Activated CD4-positive, CD25-positive, alpha-beta regulatory T cell treated with anti-CD3 and anti-CD28 coated beads, Interleukin-2, amount 50 U/mL, for 72 hours (primary cell): ENCODE measurements at places on chromosomes 16 and 17.

GRCh38 chr17:36931697-36932382 is 5.4 kb upstream of the LHX1 start:
- no peak for DNase-seq

DNA sequence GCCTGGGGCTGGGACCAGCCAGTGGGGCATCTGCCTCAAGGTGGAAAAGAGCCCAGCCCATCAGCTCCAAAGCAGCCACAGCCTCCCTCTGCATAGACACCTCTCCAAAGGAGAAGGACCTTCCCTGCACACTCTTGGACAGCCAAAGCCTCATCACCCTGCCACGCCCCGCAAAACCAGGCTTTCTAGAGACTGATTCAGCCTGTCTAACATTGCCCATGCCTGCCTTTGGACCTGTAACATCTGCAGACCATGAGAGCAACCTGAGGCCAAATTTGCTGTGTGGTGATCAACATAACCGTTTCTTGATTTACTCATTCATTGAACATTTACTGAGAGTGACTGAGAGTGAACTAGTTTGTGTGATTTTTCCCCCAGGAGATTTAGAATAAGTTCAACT is 219.7 kb upstream of the HSBP1 start:
- no peak for DNase-seq

DNA sequence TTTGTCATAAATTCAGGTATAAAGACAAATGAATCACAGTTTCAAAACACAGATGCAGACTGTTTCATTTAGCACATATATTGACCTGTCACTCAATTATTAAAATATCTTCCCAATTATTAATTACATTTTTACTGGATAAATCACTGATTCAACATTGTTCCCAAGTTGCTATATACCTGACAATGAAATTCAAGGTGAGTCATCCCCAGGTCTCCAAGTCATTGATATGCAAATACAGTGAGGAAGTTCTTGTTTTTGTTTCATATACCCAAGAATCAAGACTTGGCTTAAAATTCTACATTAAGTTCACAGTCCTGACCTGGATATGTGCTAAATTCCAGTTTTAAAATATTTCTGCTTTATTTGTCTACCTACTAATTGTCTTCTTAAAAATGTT is 599.3 kb upstream of the PSMD7 start:
- no peak for DNase-seq

DNA sequence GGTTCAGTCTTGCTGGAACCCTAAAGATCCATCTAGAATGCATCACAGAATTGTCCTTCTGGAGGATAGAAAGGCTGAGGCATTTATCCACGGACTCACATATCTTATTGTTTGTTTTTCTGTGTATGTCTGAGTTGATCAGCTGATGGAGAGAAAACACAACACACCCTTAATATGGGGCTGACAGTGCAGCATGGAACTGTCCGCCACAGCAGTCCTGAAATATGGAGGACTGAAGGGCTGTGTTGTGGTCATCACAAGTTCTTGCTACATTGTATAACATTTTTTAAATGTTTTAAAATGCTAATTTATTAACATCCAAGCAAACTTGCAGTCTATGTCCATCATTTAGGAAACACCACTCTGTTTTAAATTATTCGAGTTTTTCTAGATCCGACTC is 448.9 kb upstream of the ERCC4 start:
- DNase-seq = no peak

DNA sequence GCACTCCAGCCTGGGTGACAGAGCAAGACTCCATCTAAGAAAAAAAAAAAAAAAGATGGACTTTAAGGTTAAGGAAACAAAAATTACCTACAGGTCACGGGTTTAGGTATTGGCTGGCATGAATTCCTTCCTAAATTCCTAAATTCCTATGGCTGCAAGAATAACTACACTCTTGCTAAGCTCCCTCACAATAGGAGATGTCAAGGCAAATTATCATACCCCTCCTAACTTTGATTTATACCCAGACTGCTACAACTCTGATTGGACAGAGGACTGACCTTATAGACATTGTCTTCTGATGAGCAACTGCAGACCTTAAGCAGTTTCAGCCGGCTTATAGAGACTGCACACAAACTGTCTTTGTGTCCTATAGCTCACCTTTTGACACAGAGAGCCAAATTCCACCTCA is 25.1 kb upstream of the TMC7 start:
- no peak for DNase-seq

- no peak for DNase-seq
These were observed 854.1 kb downstream of the KCNJ2 start for GRCh38 chr17:71023249-71024030.

DNA sequence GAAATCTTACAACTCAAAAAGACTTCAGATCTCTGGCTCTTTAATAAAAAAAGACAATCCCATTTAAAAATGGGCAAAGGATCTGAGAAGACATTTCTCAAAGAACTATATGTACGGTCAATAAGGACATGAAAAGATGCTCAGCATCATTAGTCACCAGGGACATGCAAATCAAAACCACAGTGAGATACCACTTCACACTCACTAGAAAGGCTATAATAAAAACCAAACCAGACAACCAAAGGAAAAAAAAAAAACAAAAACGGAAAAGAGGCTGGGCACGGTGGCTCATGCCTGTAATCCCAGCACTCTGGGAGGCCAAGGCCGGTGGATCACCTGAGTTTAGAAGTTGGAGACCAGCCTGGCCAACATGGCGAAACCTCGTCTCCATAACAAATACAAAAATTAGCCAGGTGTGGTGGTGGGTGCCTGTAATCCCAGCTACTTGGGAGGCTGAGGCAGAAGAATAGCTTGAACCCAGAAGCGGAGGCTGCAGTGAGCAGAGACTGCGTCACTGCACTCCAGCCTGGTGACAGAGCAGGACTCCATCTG is 1.7 kb upstream of the NPIPB7 start:
- peak; percentile 5 for DNase-seq

DNA sequence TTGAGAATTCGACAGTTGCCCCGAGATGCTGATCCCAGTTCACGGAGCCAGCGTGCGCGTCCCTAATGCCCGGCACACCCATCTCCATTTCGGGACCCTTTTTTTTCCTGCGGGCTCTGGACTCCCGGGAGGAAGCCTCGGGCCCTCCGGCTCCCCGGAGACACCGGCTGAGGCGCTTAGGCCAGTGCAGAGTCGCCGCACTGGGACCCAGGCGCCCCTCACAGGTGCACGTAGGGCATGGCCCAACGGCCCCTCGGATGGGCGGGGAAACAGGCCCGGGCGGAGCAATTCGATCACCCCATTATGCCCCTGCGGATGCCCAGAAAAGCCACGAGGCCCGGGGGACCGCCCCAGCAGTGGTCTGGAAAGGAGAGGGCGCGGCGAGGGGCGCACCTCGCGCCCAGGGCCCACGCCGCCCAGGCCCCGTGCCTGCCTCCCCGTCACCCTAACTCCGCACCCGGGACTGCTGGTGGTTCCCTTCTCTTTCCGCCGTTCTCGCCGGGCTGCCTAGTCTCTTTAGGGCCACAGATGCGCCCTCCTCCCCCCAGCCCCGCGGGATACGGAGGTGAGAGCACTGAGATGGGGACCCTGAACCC is 18.5 kb upstream of the ZFHX3 start:
- no peak for DNase-seq

GRCh38 chr16:84595052-84595481 is 22.8 kb downstream of the COTL1 start:
- DNase-seq = no peak

DNA sequence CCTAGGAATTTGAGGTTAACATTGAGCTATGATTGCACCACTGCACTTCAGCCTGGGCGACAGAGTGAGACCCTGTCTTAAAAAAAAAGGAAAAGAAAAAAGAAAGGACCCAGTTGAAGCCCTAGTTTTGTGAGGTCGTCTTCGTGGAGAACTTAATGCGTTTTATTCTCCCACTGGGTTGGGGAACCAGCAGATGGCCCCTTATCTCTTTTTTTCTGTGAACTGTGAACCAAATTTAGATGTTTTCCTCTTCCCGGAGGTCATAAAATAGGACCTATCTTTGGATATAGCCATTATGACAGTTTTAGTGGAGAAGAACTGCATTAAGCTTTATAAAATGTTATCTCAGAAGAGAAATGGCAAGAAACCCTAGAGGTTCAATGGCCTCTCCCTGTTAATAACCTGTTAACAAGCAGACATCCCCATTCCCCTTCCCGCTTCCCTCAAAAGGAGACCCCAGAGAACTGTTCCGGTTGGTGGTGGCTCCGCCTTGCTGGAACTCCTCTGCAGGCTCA is 23.5 kb downstream of the KIAA0513 start:
- DNase-seq = no peak
